ENCODE measurements at places on chromosomes 5 and 9.

DNA sequence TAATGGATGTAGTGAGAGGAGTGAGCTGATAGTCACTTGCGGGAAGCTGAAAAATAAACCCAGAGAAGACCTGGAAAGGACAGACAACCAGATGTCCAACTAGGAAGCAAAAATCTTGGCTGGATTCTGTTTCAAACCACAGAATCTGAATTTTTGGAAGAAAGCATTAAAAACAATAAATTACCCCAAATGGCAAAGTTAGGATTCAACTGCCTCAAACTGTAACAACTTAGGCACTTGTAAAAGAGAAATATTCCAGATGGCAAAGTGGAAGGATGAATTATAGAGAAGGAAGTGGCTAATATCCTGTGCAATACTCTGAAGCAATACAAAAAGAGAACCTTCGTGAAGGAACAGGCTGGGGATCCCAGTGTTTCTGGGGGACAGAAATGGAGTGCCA lies 46.8 kb upstream of the SLIT3 start:
- no peak for DNase-seq

- DNase-seq: no peak
Measured at GRCh38 chr5:139747583-139748504, 47.8 kb upstream of the PSD2 start.

- DNase-seq: no peak
Measured at GRCh38 chr5:2897276-2897961, 145.9 kb upstream of the IRX2 start.

- DNase-seq: no peak
Measured at GRCh38 chr5:112918679-112919078, 3.3 kb downstream of the REEP5 start.

GRCh38 chr9:125145425-125145824 lies 2.1 kb upstream of the SCAI start:
- DNase-seq: no peak

GRCh38 chr9:20319641-20320337 lies 302.5 kb downstream of the MLLT3 start:
- DNase-seq: no peak

- DNase-seq: no peak
Measured at GRCh38 chr5:36355516-36355915, 53.8 kb upstream of the RANBP3L start.

DNA sequence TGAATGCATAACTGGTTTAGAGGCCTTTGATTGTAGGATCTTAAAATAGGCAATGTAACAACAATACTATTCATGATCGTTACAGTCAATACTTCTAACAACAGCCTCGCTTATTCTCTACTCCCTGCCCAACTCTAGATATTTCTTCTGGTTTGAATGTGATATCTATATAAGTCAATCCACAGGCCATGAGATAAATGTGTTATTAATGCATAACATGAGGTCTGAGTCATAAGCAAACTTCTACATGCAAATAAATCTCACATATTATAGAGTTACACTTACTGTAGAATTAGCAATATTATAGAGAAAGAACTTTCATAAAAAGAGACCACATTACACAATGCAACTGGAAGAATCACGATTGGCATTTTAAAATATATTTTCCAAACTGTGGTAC lies 2.9 kb upstream of the ALDOB start:
- no peak for DNase-seq

- no peak for DNase-seq
Measured at GRCh38 chr9:132674485-132674884, 4.2 kb downstream of the GTF3C4 start.

- DNase-seq: no peak
Measured at GRCh38 chr9:2630158-2630557, 8.6 kb downstream of the VLDLR start.

- no peak for DNase-seq
Measured at GRCh38 chr5:178580271-178580955, 9.8 kb downstream of the COL23A1 start.

DNA sequence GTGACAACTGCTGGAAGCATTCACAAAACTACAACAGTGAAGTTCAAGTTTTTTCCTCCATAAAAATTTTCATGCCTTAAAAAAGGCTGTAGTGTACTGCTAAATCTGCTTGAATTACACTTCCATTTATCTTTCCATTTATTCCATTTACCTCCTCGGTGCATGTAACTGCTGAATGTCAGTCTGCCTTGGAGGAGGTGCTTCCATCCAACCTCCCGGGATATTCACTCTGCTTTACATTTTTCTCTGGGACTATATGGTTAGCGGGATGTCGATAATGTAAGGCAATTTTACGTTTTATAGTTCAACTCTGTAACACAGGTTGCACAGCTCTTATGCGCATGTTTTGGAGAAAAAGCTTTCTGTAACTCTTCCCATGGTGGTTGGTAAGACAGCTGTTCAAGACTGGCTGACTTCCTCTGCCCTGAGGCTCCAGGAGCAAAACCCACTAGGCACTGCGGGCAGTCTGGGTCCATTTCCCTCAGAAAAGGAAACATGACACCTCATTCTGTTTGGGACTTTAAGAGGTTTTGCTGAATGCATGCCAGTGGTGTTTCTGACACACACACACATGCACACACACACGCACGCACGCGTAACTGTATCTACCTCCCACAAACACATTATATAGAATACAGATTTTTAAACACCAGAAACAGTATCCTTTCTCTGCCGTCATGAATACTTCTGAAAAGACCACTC lies 66.1 kb downstream of the SPTLC1 start:
- DNase-seq: no peak

DNA sequence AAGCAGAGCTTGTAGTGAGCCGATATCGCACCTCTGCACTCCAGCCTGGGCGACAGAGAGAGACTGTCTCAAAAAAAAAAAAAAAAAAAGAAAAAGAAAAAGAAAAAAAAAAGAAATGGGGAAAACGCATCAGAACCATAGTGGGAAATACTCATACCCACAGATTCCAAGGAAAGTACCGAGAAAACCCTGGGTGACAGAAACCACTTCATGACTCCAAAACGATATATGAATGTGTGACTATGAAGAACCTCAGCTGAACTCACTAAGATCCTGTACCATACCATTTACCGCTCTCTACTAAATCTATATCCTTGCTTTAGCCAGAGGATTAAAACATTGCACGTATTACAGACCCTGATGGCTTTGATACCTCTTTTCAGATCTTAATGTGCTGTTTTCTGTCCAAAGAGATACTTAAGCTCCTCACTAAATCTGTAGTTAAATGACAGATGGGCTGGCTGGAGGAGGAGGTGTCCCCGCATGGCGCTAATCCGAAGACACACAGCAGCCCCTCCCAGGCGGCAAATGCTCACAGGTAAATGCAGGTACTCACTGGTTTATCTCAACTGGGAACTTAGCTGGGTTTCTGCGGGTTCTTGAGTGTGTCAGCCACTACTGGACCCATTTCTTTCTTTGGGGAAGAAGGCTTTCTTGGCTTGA lies 2.8 kb downstream of the LPCAT1 start:
- no peak for DNase-seq

DNA sequence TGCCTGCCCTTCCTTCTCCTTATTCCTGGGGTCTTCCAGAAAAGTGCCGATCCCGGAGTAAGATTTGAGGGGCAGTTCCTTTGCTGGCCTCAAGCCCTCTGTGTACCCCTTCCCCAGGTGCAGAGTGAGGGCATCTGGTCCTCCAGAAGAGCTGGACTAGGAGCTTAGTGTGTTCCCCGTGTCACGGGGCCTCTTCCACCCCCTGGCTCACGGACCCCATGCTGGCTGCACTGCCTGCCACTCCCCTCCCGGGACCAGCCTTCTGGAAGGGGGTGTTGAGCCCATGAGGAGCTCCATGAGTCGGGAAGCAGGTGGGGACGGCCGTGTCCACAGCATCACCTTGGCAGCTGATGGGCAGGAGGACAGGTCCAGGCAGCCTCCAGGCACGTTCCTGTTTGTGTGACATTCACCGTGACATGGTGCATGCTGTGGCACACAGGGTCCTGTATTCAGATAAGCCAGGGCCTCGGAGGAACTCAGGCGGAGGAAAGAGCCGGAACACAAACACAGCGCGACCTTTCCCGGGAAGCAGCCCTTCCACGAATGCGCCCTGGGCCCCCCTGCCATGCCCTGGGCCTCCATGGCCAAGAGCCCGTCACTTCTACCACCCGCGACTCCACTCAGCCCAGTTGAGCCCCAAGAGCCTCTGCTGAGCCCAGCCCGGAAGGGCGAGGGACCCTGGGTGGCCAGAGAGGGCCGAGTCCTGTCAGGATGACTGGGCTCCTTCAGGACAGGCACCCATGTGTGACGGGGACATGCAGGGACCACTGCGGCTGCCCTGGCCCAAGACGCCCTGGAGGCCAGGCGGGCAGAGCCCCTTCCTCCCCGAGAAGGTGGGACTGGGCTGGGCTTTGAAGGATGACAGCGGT lies 5.9 kb upstream of the LCN1 start:
- no peak for DNase-seq

GRCh38 chr5:154860123-154860522 lies 1.7 kb downstream of the CNOT8 start:
- DNase-seq: peak; percentile 36

DNA sequence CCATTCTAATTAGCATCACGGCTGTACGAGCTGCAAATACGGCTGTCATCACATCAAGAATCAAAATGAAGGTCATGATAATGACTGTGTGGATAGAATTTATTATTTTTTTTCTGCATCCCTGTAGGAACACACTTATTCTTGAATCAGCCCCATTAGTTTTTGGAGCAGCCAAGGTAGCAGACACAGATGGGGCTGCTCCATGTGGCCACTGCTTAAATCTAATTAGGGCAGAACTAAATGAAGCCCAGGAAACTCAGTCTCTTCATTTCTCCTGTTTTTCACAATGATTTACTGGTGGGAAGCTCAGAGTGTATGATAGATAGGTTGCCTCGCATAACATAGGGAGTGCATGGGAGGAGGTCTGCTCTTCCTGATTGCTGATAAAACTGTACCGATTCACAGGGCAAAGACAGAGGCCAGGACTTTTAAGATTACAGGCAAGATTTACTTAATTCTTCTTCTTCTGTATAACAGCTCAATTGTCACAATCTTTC lies 275.5 kb downstream of the GLIS3 start:
- no peak for DNase-seq

DNA sequence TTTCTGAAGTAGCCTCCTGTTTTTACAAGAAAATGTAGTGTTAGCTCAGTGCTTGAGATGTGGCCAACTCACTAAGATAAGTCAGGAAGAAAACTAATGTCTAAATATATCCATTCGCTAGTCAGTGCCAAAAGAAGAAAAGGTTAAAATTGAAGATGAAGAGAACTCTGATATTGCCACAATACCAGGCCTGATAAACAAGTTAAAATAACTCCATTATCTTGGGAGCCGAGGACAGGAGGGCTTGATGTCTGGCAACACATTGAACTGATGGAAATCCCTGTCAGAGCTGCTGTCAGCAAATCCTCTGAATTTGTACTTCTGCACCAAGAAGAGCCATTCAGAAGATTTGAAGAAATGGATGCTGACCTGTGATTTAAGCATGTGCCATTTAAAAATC lies 103.4 kb downstream of the LRRC70 start:
- no peak for DNase-seq

- DNase-seq: no peak
Measured at GRCh38 chr9:36325081-36325828, 67.0 kb upstream of the GNE start.

GRCh38 chr5:8376478-8376877 lies 507.5 kb downstream of the MTRR start:
- no peak for DNase-seq

GRCh38 chr5:116380621-116381020 lies 194.0 kb downstream of the SEMA6A start:
- DNase-seq: no peak

DNA sequence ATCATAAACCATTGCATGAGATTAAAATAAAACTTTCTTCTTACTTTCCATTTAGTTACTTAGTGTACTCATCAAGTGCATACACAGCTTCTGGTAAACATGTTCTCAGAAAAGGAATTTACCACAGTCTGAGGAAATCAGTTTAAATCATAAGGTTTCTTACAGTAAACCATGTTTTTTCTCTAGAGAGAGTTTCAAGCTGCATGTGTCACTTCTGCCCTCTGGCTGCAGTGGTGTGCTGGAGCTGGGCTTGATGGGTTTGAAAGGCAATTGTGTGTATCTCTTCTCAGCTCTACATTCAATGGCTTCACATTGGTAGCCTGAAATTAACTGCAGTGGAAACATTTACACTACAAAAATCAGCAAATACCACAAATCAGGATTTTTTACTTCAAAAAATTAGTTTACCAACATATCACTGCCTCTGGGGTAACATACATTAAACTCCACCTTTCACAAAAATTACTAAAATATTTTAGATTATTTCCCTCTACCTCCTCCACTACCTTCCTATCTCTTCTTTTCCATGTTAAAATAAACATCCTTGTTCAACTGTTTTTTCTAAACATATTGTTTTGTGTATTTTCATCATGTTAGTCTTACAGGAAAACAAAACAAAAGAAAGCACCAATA lies 414.3 kb downstream of the ANXA1 start:
- no peak for DNase-seq

DNA sequence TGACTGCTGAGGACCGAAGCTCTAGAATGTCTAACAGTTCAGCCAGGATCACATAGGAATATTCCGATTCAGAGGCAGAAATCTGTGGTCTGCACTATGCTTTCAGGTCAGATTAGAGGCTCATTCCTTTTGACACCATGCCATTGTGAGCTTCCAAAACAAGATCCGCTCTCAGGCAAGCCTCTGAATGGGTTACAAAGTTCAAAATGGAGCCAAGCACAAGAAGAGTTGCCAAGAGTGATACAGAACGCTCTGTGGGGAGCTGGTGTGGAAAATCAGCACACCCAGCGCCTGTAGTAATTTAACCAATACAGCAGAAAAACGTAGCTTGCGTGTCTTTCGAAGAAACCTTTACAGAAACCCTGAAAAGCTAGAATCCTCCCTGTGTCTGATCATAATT lies 33.3 kb upstream of the FAT2 start:
- no peak for DNase-seq

DNA sequence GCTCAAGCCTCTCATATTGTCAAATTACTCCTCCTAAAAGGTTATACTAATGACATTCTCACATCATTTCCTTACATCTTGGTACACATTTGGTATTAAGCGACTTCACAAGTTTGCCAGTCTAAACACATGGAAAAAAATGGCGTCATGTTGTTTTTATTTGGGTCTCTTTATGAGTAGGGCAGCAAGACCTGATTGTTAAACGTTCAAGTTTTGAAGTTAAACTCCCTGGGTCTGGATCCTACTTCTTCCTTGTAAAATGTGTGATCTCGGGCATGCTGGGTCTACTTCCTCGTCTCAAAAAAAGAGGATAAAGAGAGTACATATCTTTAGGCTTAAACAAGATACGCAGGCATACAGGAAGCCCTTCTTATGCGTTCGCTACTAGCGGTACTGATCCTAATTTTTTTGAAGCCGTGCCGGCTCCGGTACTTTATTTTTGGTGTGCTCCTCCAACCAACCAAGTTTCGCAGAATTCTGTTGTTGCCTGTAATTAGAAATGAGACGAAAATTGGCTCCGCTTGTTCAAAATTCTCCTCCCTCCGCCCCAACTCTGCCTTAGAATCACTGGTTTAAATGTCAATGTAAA lies 596 bp upstream of the CDC37L1 start:
- no peak for DNase-seq

DNA sequence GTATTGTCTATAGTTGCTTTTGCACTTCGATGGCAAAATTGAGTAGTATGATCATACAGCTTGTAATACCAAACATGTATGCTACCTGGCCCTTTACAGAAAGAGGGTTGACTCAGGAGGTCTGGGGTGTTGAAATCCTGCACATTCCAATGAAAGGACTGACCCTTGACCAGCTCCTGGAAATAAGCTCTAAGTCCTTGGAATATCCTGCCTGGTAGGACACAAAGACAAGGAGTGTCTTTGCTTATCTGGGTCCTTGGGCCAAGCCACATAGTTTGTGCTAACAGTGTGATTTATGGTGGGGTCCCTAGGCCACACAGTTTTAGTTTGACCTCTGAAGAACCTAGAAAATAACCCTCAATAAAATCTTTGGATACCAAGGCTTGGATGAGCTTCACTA lies 89.3 kb upstream of the FTMT start:
- DNase-seq: no peak

Measured in hematopoietic multipotent progenitor cell treated with erythropoietin and hydrocortisone succinate and interleukin-3 and kit ligand, for 17 days (in vitro differentiated cells).